ENCODE measurements at places on chromosomes 12 and 14.

- DNase-seq: no peak
Measured at GRCh38 chr14:92513966-92514843, 624 bp downstream of the RIN3 start.

DNA sequence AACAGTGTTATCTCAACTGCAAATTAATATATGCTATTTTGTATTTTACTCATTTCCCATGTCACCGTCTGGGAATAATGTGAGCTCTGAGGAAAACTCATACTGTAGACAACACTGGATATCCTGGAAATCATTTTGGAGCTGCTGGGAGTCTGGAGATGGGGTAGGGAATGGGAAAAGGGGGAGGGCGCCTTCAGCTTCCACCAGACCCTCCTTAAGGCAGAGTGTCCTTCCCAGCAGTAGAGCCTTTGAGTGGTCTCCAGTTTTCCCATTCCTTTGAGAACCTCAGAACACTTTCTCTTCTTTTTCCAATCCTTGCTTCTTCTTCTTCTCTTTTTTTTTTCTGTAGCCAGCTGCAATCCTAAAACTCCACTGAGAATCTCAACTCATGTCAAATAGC, 5.4 kb upstream of the LRIG3 start:
- no peak for DNase-seq

DNA sequence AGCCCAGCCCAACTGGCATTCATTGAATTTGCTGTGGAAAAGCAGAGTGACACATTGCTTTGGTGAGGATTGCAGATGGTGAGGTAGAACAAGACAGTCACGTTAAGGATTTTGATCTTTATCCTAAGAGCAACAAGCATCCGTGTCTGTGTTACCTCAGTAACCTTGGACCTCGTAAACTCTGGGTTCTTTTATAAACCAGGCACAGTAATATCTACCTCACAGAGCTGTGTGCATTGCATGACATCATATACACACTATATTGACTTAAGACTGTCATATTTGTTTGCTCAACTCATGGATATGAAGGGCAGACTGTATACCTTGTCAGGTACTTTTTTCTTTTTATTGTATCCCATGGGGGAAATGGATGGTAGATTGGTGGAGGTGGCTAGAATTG, 156.2 kb downstream of the ETV6 start:
- no peak for DNase-seq

DNA sequence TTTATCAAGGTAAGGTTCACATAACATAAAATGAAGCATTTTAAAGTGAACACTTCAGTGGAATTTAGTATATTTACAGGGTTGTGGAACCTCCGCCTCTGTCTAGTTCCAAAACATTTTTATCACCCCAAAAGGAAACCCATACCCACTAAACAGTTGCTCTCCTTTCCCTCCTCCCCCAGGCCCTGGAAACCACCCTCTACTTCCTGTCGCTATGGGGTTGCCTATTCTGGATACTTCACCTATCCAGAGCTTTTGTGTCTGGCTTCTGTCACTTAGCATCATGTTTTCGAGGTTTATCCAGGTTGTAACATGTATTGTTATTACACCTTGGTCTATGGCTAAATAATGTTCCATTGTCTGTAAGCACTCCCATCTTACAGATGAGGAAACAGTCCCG, 27.7 kb upstream of the ZFP36L1 start:
- no peak for DNase-seq

Measured in NCI-H1436 (cell line).